ENCODE measurements at places on chromosomes 1 and 21.

GRCh38 chr1:55224729-55225128, 9.6 kb upstream of the USP24 start:
- DNase-seq, result no peak

GRCh38 chr1:241140670-241141069, 216.3 kb downstream of the RGS7 start:
- DNase-seq, result no peak

- no peak for DNase-seq
Measured at GRCh38 chr1:43366179-43366578, 1.6 kb downstream of the ELOVL1 start.

- peak; percentile 8 for DNase-seq
Measured at GRCh38 chr1:104706631-104707147, 957.0 kb downstream of the AMY1C start.

DNA sequence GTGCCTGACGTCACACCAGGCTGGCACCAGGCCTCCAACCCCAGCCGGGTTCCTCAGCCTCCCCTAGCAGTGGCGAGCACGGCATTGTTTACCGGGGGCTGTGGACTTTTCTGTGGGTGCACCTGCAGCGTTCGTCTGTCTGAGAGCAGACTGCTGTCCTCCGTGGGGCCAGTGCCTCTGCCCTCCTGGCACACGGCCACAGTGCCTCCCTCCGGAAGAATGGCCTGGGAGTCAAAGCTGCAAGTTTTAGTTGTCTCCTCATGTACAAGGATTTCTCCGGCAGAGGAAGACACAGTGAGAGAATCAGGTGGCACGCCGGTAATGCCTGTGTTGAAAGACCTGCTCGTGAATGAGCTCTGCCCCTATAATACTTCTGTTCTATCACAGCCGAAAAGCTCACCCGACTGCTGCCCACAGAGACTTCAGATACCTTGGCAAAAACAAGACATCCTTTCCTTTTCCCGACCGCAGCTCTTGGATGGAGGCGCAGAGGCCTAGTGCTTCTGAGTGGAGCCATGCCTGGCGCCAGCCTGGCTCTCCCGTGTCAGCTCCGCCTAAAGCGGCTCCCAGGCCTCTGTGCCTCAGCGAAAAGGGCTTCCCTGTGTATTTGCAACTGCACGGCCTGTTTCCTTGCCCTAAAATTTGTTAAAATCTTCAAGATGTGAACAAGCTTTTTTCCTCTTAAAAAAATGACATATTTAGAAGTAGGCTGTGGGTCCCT, 71.4 kb downstream of the AGPAT3 start:
- DNase-seq, result no peak

GRCh38 chr21:41361786-41362604, at the start of gene MX2:
TSS of gene MX2 (plus strand) at chr21:41362027. CDS start at chr21:41376907, 14,880 bp downstream.
- peak; percentile 81 for DNase-seq

DNA sequence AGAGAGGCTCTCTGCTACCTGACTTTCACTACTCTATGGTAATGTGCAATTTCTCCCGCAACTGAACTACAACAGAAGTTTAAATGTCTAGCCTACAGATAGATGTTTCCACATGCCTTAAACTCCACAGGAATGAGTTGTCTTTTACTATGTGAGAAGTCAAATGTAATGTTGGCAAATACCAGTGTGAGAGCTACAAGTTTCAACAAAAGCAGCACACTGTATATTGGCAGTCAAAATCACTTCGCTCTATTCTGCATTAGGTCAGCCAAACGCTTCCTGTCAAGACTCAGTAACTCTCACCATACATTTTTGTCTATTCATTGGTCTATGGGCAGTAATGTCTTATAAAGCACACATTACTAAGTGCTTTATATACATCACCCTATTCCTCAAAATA, 41.9 kb downstream of the LUZP1 start:
- DNase-seq, result no peak

All from activated CD4-positive, alpha-beta T cell treated with anti-CD3 and anti-CD28 coated beads, Interleukin-2, amount 50 U/mL, for 16 hours (primary cell).